Endothelial cell of umbilical vein (primary cell): ENCODE measurements at places on chromosomes 7 and 10. TPM values are rescaled to one million over a fixed set of nuclear protein-coding genes. Genes with fewer than 3 reads are reported as not detected.

FZD1 gene
- polyA plus RNA-seq, result 2.4 and 2.8 TPM in 2 replicates

SPDYE11 gene
- not detected in 2 replicates for polyA plus RNA-seq

FXYD4 gene
- polyA plus RNA-seq, result not detected in 2 replicates

AMPH gene
- 4.8 and 5.2 TPM in 2 replicates for polyA plus RNA-seq

ERV3-1 gene
- 25.0 and 29.6 TPM in 2 replicates for polyA plus RNA-seq

ARMC10 gene
- 14.1 and 16.6 TPM in 2 replicates for polyA plus RNA-seq

ABCB1 gene
- 5.1 and 7.5 TPM in 2 replicates for polyA plus RNA-seq

MYO1G gene
- 0.06 TPM in 1 of 2 replicates, not detected in the other for polyA plus RNA-seq

CHRM2 gene
- polyA plus RNA-seq, result not detected in 2 replicates

OPN4 gene
- not detected in 2 replicates for polyA plus RNA-seq

ADAM22 gene
- 0.19 and 0.33 TPM in 2 replicates for polyA plus RNA-seq

UFSP1 gene
- polyA plus RNA-seq, result 0.84 and 1.1 TPM in 2 replicates

AKR1C4 gene
- polyA plus RNA-seq, result not detected in 2 replicates

BAIAP2L1 gene
- 0.32 and 0.35 TPM in 2 replicates for polyA plus RNA-seq

SOSTDC1 gene
- polyA plus RNA-seq, result not detected in 2 replicates

GPR26 gene
- polyA plus RNA-seq, result not detected in 2 replicates

CDK14 gene
- polyA plus RNA-seq, result 5.2 and 5.5 TPM in 2 replicates

TMEM106B gene
- 9.3 and 13.7 TPM in 2 replicates for polyA plus RNA-seq

FAM20C gene
- 14.2 and 17.4 TPM in 2 replicates for polyA plus RNA-seq

ZNF37A gene
- 3.4 and 3.9 TPM in 2 replicates for polyA plus RNA-seq

TMEM26 gene
- 0.05 and 0.07 TPM in 2 replicates for polyA plus RNA-seq

CPN1 gene
- not detected in 2 replicates for polyA plus RNA-seq

VSTM2A gene
- polyA plus RNA-seq, result not detected in 2 replicates

PDE6C gene
- not detected in 2 replicates for polyA plus RNA-seq

MGAM2 gene
- not detected in 2 replicates for polyA plus RNA-seq

KCNMA1 gene
- 0.10 and 0.14 TPM in 2 replicates for polyA plus RNA-seq
